ENCODE measurements at places on chromosomes 3 and 15. TPM values are rescaled to one million over a fixed set of nuclear protein-coding genes. Genes with fewer than 3 reads are reported as not detected.
A peak's percentile ranks its signal among the peaks of the same experiment; 100 is the strongest.

The REC114 gene
- total RNA-seq, result not detected

The SH3GL3 gene
- total RNA-seq, result 9.5 TPM

The ECE2 gene
- total RNA-seq, result not detected

The PCOLCE2 gene
- 2.4 TPM for total RNA-seq

DNA sequence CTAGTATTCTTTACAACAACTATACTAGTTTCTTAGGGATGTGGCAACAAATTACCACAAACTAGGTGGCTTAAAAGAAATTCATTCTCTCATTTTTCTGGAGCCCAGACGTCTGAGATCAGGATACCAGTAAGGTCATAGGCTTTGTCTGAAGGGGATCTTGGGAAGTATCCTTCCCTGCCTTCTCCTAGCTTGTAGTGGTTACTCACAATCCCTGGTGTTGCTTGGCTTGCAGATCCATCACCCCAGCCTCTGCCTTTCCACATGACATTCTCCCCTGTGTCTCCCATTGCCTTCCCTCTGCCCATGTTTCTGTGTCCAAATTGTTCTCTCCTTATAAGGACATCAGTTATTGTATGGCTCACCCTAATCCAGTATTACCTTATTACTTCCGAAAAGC is 24.3 kb upstream of the CLDN1 start:
- DNase-seq, result no peak

DNA sequence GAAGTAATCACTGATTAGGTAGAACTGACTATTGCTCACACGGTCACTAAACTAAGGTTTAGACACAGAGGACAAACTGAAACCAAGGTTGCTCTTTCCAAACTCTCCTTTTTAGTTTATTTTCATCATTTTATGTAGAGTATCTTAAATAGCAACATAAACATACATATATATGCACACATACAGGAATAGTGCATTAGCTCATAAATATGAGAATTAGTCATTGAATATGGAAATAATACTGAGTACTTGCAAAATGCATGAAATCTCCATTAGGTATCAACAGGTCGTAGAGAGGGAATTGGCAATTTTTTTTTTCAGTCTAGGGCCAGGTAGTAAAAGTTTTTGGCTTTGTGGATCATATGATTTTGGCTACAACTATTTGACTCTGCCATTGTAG is 557.1 kb downstream of the NLGN1 start:
- DNase-seq, result no peak

DNA sequence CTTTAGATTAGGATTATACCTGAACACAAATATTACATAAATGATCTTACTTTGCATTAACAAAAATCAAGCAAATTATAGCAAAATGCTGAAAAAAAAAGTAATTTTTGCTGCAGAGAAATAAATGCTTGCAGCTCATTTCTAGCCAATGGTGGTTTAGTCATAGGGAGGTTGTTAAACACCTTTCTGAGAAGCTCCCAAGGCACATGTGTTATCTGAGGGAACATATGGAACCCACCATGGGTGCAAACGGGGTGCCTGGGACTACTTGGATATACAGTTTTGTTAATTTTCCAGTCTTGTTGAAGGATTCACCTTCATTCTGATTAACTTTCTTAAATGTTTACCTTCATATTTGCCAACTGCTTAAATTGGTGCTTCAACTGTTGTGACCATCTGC is 8.9 kb upstream of the RAMAC start:
- no peak for DNase-seq

DNA sequence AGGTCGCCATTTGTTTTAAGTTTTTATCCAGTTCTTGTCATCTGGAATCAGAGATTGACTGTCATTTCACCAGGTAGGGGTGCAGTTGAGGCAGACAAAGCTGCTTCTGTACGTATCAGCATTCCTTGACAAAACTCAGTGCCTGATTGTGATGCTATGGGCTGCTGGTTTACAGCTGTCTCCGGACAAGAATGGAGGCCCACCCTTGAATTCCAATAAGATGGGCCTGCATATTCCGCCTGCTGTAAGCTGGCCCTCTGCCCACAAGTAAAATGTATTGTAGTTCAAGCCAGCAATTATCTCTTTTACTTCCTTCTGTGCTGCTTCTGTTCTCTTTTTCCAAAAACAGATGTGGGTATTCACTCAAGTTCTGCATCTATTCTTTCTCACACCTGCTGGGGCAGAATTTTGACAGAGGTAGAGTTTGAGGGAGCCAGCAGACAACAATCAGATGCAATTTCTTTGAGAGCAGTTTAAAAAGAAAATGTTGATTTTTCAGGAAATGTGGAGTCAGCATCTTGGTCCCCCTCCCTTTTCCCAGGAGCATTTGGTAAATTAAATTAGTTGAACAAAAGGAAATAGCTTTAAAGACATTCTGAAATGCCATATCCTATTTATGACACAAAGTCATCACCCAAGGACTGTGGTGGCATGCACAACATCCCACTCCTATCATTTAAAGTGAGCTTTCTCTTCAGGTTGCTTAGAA is 53.5 kb downstream of the IQCH start:
- DNase-seq, result no peak

DNA sequence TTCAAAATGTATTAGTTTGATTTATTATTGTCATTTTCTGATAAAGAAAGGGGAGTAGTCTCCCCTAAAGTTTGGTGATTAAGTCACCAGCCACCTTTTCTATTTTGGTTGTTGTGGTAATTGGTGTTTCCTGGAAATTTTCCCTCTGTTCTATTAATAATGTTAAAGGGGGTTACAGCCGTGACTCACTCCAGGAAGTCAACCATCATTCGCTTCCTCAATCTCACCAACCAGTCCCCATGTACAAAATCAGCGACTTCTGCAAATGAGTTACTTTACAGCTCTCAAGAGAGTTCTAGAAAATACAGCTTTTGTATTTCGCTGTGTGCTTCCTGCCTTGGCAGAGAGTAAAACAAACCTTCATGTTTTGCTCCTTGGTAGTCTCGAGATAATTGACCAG is 285.1 kb downstream of the LPP start:
- peak; percentile 38 for DNase-seq

DNA sequence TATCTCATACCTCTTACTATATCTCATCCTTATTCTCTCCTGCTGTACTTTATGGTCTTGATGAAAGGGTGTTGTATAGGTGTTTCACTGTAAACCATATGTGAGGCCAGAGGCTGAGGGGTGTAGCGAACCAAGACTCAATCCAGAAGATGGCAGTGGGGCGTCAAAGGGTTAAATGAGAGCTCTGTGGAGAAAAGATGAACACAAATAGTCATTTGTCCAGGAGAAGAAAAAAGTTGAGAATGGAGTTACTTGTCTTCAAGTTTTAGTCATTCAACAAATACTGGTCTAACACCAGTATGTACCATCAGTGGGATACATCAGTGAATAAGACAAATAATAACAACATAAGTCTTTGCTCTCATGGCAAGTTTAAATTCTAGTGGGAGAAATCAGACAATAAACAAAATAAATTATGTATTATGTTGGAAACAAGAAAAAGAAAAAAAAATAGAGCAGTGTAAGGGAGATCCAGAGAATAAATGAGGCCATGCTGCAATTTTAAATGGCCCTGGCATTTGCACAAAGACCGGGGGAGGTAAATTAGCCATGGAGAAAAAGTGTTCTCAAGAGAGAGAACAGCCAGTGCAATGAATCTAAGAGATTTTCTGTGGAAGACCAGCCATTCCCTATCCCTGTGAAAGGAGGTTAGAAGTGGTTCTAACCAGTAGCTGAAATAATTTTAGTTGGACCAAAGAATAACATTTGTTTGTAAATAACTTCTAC is 77.0 kb upstream of the UMPS start:
- no peak for DNase-seq
